Astrocyte (in vitro differentiated cells and primary cell): ENCODE measurements at places on chromosomes 16 and 17. TPM values are rescaled to one million over a fixed set of nuclear protein-coding genes. Genes with fewer than 3 reads are reported as not detected.

CDH8 gene
- 13.2 and 17.5 TPM in 2 replicates for total RNA-seq

DNA sequence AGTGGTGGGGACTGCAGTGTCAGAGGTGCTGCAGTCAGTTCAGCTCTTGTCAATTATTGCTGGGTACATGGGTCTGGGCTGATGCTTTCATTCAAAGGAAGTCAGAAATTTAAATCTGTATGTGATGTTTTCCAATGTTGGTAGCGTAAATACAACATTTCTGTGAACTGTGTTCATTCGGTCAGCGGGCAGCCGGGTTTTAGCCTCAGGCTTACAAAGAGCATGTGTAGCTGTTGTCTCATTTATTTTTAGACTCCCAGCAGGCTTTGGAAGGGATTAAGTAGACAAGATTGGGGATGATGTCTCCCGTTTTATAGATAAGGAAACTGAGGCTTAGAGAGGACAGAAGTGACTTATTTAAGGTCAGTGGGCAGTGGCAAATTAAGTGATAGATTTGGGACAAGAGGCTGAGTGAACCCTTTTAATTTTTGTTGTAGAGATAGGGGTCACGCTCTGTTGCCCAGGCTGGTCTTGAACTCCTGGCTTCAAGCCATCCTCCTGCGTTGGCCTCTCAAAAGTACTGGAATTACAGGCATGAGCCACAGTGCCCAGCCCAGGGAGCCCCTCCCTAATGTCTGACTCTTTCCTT is 8.1 kb downstream of the AQP8 start:
- no peak for DNase-seq

- no peak for DNase-seq
Observed at GRCh38 chr17:76247304-76247703, 7.0 kb upstream of the RNF157 start.

BAIAP3 gene
- total RNA-seq: 1.4 and 2.6 TPM in 2 replicates

MYH3 gene
- 1.9 TPM in 2 replicates for total RNA-seq

DNA sequence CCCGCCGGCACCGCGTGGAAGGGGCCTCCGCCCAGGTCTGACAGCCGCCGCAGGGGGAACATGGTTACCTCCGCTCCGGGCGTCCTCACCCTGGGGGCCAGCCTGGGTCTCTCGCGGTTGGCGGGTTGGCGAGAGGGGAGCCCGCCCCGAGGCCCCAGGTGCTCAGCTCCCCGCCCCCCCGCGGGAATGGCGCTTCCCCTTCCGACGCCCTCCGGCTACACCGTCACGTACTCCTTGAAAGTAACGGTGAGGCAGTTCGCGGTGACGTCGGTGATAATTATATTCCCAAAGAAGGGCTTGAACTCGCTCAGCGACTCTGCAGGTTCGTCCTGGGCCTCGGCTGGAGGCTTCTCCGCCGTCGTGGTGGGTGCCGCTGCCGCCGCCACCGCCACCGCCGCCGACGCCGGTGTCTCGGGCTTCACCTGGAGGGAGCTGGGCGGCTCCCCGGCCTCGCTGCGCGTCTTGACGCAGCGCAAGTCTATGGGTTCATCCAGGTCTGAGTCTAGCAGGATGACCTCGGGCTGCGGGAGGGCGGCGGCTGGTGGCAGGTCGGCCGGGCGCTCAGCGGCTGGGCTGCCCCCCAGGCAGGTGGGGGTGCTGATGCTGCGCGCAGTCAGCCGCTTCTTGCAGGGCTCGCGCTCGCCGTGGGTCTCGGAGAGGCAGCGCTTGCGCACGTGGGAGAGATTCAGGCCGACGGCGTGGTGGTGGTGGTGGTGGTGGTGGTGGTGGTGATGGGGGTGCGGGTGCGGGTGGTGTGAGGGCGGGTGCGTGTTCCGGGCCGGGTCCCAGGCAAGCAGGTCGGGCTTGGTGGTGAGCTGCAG is 5.3 kb downstream of the CBX4 start:
- no peak for DNase-seq

- DNase-seq: no peak
Observed at GRCh38 chr16:4087990-4088577, 28.2 kb downstream of the ADCY9 start.

FA2H gene
- total RNA-seq: 0.14 TPM in 1 of 2 replicates, not detected in the other
